ENCODE measurements at places on chromosomes 2 and 18.

GRCh38 chr18:22399949-22400348, 17.8 kb downstream of the CTAGE1 start:
- no peak overlapping the region for H3K27ac ChIP-seq
- H3K4me3 ChIP-seq: no peak overlapping the region
- H3K4me1 ChIP-seq: no peaks in the 10 kb centered on the region
- H3K36me3 ChIP-seq: no peaks in the 10 kb centered on the region
- DNase-seq: no peak

DNA sequence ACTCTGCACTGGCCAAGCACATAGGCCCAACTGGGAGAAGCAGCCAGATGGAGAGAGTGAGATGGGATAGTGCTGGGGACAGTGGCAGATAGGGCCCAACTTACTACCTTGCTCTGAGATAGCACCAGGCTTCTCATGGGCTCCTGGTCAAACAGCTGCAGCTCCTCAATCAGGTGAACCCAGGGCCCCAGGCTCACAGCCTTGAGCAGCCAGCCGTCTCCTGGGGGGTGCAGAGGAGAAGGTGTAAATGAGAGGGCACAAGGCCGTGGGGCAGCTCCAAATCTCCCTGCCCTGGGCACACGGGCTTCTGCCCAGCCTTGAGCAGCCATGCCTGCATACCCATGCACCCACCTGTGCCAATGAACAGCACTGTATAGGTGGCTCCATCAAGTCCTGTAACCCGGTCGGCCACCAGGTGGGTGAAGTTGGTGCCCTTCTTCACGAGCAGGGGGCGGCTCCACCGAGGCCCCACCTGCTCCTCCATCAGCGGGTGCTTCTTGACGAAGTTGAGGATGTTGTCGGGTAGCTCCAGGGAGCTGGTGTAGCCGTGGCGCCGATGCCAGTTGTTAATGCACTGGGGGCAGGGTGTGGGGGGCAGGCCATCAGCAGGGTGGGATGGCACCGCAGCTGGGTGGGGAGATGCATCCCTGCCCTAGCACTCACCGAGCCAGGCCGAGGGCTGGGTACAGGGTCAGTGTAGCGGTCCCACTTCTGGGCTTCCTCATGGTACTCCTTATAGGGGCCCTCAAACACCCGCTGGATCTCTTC, 5.9 kb upstream of the ANKRD39 start:
- peaks cover 6% of the 10 kb centered on the region for H3K4me1 ChIP-seq
- H3K4me3 ChIP-seq: no peak overlapping the region
- no peak overlapping the region for H3K27ac ChIP-seq
- peaks cover 56% of the 10 kb centered on the region for H3K36me3 ChIP-seq

- H3K4me3 ChIP-seq: no peak overlapping the region
- no peaks in the 10 kb centered on the region for H3K36me3 ChIP-seq
- H3K4me1 ChIP-seq: 0 out of 2 replicates have a peak, but pooled peaks cover 1% of the 10 kb centered on the region
- no peaks in the 10 kb centered on the region for H3K27me3 ChIP-seq
- no peak for DNase-seq
Observed at GRCh38 chr18:9681217-9681616, 26.9 kb upstream of the RAB31 start.

- H3K27ac ChIP-seq: no peak overlapping the region
- H3K27me3 ChIP-seq: no peaks in the 10 kb centered on the region
- no peak overlapping the region for H3K4me3 ChIP-seq
- DNase-seq: no peak
- peaks cover 3% of the 10 kb centered on the region for H3K36me3 ChIP-seq
Observed at GRCh38 chr2:186637497-186637800, 47.6 kb downstream of the ITGAV start.

GRCh38 chr2:64565949-64566710, 42.0 kb downstream of the AFTPH start:
- no peaks in the 10 kb centered on the region for H3K36me3 ChIP-seq
- H3K4me3 ChIP-seq: no peak overlapping the region
- DNase-seq: no peak
- no peaks in the 10 kb centered on the region for H3K27me3 ChIP-seq
- H3K4me1 ChIP-seq: no peaks in the 10 kb centered on the region

DNA sequence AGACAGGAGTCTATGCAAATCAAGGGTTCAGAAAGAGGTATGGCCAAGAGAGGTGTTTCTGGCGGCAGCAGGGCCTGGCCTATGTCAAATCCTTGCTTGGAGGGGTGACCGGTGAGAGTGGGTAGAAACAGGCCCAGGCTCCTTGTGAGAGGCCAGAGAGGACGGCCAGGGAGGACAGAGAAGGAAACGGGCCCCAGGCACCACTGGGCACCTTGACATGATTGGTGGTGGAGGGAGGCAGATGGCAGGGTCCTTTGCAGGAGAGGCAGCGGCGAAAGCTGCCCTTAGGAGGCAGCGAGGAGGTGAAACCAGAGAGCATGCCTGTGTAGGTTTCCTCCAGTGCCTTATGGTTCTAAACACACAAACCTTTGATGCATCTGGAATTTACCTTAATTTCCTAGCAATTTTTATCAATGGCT, 6.2 kb downstream of the RAMP1 start:
- H3K36me3 ChIP-seq: no peaks in the 10 kb centered on the region
- no peak overlapping the region for H3K4me3 ChIP-seq
- no peak overlapping the region for H3K27ac ChIP-seq
- H3K4me1 ChIP-seq: 0 out of 2 replicates have a peak, but pooled peaks cover 3% of the 10 kb centered on the region
- no peak for DNase-seq

- H3K27ac ChIP-seq: no peak overlapping the region
- peaks cover 4% of the 10 kb centered on the region for H3K4me1 ChIP-seq
- no peaks in the 10 kb centered on the region for H3K27me3 ChIP-seq
Observed at GRCh38 chr18:35458677-35459441, 38.9 kb downstream of the INO80C start.

GRCh38 chr2:63369146-63369545, 219.1 kb downstream of the WDPCP start:
- H3K27ac ChIP-seq: no peak overlapping the region
- no peaks in the 10 kb centered on the region for H3K27me3 ChIP-seq
- H3K4me3 ChIP-seq: no peak overlapping the region
- H3K36me3 ChIP-seq: no peaks in the 10 kb centered on the region
- no peaks in the 10 kb centered on the region for H3K4me1 ChIP-seq
- DNase-seq: no peak

GRCh38 chr2:174659069-174659900, 61.7 kb upstream of the WIPF1 start:
- no peak for DNase-seq
- H3K27me3 ChIP-seq: no peaks in the 10 kb centered on the region
- no peaks in the 10 kb centered on the region for H3K36me3 ChIP-seq
- no peak overlapping the region for H3K4me3 ChIP-seq

DNA sequence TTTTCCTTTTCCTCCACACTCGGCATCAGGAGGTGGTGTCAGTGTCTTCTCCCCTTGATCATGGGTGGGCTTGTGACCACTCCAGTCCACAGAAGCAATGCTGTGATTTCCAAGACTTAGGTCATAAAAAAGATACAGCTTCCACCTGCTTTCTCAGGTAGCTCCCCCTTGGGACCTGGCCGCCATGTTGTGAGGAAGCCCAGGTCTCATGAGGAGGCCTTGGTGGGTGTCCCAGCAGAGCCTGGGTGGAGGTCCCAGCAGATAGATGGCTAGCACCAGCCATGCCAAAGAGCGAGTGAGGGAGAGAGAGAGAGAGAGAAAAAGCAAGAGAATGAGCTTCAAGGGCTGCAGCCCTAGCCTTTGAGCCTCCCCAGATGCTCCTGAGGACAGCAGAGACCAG, 16.0 kb downstream of the SLC66A2 start:
- H3K27ac ChIP-seq: no peak overlapping the region
- DNase-seq: no peak
- H3K4me3 ChIP-seq: no peak overlapping the region

DNA sequence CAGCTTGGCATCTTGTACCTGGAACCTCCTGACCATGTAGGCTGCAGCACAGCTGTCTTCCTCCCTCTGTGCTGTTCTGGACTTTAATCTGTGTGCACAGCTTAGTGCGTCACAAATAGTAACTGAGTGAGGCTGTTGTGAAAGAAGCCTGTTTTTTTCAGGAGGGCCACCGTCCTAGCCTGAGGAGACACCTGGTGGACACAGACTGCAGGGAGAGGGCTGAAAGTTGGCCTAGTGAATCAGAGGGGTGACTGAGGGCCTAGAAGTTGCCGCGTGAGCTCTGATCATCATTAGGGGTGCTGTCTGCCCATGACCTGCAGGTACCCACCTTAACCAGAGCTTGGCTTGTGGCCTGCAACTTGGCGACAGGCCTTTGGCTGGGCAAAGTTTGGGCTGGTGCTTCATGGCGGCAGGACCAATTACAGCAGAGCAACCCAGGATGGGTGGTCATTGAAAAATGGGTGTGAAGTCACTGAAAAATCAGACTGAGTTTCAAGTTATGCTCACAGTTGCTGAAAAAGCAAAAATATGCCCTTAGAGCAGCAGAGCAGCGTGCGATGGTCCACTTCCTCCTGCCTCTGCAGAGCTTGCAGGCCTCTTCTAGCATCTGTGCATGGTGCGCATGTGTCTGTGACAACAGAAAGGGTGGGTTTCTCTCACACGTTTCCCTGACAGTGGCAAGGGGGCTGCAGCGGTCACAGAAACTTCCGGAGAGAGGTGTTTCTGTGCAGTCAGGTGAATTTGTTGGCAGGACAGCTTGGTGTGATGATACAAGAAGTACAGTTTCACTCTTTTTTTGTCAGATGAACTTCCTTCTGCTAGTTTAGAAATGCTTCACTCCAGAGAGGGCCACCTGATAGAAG, 9.6 kb downstream of the GDF7 start:
- no peak for DNase-seq
- peaks cover 19% of the 10 kb centered on the region for H3K27me3 ChIP-seq
- H3K4me3 ChIP-seq: no peak overlapping the region

GRCh38 chr2:234536178-234536965, 39.5 kb upstream of the ARL4C start:
- H3K27me3 ChIP-seq: no peaks in the 10 kb centered on the region
- no peak overlapping the region for H3K27ac ChIP-seq
- no peaks in the 10 kb centered on the region for H3K36me3 ChIP-seq

GRCh38 chr2:75960472-75961009, 249.8 kb upstream of the GCFC2 start:
- H3K27ac ChIP-seq: no peak overlapping the region
- no peak for DNase-seq
- no peak overlapping the region for H3K4me3 ChIP-seq
- H3K36me3 ChIP-seq: no peaks in the 10 kb centered on the region

GRCh38 chr2:154664248-154664647, 34.2 kb upstream of the KCNJ3 start:
- H3K27ac ChIP-seq: no peak overlapping the region
- no peak for DNase-seq
- H3K4me3 ChIP-seq: no peak overlapping the region
- no peaks in the 10 kb centered on the region for H3K36me3 ChIP-seq

DNA sequence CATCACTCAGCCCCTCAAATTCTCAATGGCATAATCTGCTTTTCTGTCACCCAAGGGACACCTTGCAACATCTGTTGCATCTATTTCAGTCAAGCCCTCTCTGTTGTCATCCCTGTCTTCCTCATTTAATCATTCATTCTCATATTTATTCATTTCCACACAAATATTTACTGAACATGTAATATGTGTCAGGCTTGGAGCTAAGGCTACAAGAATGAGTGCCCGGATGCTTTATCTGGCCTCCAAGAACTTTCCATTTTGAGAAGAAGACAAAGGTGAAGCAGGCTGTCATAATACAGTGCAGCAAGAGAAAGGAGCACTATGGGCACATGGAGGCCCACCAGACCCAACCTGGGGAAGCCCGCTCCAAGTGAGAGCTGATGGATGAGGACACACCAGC, 15.6 kb downstream of the IL18RAP start:
- H3K27me3 ChIP-seq: no peaks in the 10 kb centered on the region
- no peaks in the 10 kb centered on the region for H3K4me1 ChIP-seq
- no peaks in the 10 kb centered on the region for H3K36me3 ChIP-seq
- no peak for DNase-seq

GRCh38 chr18:57131101-57131500, 15.8 kb upstream of the BOD1L2 start:
- DNase-seq: no peak
- no peaks in the 10 kb centered on the region for H3K36me3 ChIP-seq
- H3K27me3 ChIP-seq: no peaks in the 10 kb centered on the region
- H3K4me3 ChIP-seq: no peak overlapping the region
- no peaks in the 10 kb centered on the region for H3K4me1 ChIP-seq

DNA sequence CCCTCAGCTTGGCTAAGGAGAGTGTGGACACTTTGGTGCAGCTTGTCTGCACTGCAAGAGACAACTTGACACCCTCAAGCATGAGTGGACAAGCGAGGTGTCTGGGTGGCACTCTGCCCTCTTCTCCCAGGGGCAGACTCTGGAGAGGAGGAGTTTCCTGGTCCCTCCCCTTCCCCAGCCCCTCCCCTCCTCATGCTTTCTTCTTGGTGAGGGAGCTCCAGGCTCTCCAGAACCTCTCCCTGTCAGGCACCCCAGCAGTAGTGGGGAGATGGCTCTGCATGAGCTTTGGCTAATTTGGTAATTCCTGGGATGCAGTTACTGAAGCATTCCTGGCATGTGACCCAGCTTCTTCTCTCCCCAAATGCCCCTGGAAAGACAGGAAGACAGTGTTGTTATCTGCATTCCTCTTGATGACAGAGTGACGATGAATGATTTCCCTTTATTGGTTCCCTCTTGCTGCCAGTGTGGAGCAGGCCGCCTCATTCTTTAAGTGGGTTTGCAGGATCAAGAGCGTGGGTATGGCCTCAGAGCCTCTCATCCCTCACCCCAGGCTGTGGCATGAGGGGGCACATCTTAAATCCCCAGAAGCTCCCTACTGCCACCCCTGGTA, 89.2 kb downstream of the STPG4 start:
- no peaks in the 10 kb centered on the region for H3K27me3 ChIP-seq
- no peak for DNase-seq

- H3K4me3 ChIP-seq: no peak overlapping the region
- H3K27me3 ChIP-seq: no peaks in the 10 kb centered on the region
- H3K27ac ChIP-seq: no peak overlapping the region
- DNase-seq: no peak
- H3K4me1 ChIP-seq: no peaks in the 10 kb centered on the region
- no peaks in the 10 kb centered on the region for H3K36me3 ChIP-seq
Observed at GRCh38 chr2:43764086-43764705, 9.6 kb upstream of the DYNC2LI1 start.

DNA sequence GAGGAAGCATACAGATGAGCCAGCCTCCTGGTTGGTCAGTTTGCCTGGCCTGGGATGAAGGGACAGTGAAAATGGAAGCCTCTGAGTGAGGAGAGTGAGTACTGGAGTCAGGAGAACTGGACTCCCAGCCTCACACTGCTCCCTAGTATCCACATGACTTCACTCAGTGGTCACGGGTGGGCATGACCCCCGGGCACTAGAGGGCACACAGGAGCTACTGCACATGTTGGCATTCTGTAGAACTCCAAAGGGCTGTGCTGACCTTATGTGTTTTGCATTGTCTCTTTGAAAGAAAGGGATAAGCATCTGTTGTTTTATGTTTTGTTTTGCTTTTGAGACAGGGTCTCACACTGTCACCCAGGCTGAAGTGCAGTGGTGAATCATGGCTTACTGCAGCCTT, 23.7 kb downstream of the NCAPH start:
- peaks cover 28% of the 10 kb centered on the region for H3K36me3 ChIP-seq
- H3K27me3 ChIP-seq: no peaks in the 10 kb centered on the region
- no peaks in the 10 kb centered on the region for H3K4me1 ChIP-seq
- no peak for DNase-seq
- H3K4me3 ChIP-seq: no peak overlapping the region
- H3K27ac ChIP-seq: no peak overlapping the region

- no peak for DNase-seq
- no peaks in the 10 kb centered on the region for H3K4me1 ChIP-seq
- no peak overlapping the region for H3K27ac ChIP-seq
- H3K36me3 ChIP-seq: no peaks in the 10 kb centered on the region
- no peak overlapping the region for H3K4me3 ChIP-seq
- no peaks in the 10 kb centered on the region for H3K27me3 ChIP-seq
Observed at GRCh38 chr2:45699032-45699658, 47.7 kb downstream of the PRKCE start.
